ENCODE measurements at places on chromosomes 2 and 18.

- no peak for DNase-seq
Observed at GRCh38 chr18:75173125-75173432, 35.9 kb downstream of the PTGR3 start.

GRCh38 chr18:24915547-24915946, 436.4 kb downstream of the ZNF521 start:
- DNase-seq: peak; percentile 61

DNA sequence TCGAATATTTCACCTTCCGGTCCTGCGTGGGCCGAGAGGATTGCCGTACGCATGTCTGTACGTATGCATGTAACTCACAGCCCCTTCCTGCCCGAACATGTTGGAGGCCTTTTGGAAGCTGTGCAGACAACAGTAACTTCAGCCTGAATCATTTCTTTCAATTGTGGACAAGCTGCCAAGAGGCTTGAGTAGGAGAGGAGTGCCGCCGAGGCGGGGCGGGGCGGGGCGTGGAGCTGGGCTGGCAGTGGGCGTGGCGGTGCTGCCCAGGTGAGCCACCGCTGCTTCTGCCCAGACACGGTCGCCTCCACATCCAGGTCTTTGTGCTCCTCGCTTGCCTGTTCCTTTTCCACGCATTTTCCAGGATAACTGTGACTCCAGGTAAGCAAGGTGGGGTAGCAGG, at the start of gene SERPINB5:
SERPINB5 (plus strand) TSS at position 291 of the 400 bp plus-strand sequence. CDS start 7,471 bp downstream, outside the sequence.
- no peak for DNase-seq

GRCh38 chr18:70390371-70391090, 101.7 kb downstream of the SOCS6 start:
- DNase-seq: peak; percentile 85

DNA sequence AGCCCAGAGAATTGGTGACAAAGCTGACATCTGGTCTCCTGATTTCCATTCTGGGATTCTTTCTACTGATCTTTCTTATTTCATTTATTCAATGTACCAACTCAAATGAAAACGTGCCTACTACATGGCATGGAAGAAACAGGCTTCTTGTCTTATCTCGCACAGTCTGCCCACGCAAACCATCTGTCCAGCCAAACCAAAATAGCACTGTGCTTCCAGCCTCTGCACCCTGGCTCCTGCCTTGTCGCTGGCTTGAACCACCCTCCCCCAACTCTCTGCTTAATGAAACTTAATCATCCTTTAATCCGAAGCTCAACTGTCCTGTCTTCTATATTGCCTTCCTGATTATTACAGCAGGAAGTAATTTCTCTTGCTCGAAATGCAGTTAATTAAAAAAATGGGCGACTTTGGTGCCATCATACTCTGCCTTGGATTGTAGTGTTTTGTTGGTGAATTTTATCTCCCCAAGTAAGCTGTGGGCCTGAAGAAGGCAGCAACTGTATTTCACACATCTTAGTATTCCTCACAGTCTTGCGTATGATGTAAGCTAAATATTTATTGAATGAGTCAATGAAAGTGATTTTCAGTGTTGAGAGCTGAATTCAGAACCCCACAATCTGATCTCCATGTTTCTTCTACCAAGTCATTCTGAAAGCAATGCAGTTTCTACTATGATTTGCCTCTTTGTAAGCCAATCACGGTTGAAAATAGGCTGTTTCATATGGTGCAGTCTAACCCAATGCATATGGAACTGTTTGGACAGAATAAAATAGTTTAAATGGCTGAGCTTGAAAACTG, 190.8 kb downstream of the TMEM247 start:
- DNase-seq: peak; percentile 84

- no peak for DNase-seq
Observed at GRCh38 chr2:235568431-235568830, 74.6 kb downstream of the AGAP1 start.
